Aortic smooth muscle cell (primary cell): ENCODE measurements at places on chromosomes 16 and 17. TPM values are rescaled to one million over a fixed set of nuclear protein-coding genes. Genes with fewer than 3 reads are reported as not detected.

Gene CHST5
- total RNA-seq: 0.13 TPM in 1 of 2 replicates, not detected in the other

Gene HSPB9
- not detected in 2 replicates for total RNA-seq

Gene CD300LG
- not detected in 2 replicates for total RNA-seq

Gene NPIPA8
- total RNA-seq: 0.40 TPM in 1 of 2 replicates, not detected in the other
